Inflammatory macrophage treated with lipopolysaccharide for 4 hours (primary cell): ENCODE measurements at places on chromosomes 11 and 22.
A peak's percentile ranks its signal among the peaks of the same experiment; 100 is the strongest.

- peak; percentile 41 for DNase-seq
Observed at GRCh38 chr11:118401880-118402590, 629 bp downstream of the ATP5MG start.

- DNase-seq, result peak; percentile 70
Observed at GRCh38 chr11:102762361-102762767, 18.1 kb downstream of the MMP10 start.

DNA sequence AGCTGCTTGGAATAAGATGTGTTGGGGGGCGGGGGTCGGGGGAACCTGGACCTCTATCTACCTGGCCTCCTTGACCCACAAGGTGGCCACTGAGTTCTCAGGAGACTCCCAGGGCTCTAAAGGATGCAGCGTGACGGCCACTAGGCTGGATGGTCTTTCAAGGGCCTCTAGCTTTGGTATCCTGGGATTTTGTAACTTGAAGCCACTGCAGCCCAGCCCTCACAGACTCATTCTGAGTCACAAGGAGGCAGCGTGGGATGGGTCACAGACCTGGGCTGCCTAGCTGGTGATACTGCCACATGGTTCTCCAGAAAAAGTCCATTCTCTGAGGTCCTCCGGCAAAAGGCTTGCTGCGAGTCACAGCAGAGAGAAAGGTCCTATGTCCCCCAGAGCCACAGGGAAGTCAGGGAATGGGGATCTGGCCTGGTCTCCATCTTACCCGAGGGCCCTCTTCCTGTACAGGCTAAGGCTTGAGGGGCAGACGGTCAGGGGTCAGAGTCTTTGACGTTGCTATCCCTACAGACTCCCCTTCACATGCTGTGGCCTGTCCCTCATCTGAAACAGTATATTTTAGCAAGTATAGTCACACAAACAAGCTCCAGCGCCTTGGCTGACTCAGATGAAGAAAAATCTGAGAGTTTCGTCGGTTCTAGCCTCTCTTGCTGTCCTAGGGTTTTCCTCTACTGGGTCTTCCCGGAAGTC lies 52.4 kb downstream of the KCNC1 start:
- DNase-seq, result no peak

GRCh38 chr11:46896719-46897406 lies 21.5 kb downstream of the LRP4 start:
- peak; percentile 71 for DNase-seq

DNA sequence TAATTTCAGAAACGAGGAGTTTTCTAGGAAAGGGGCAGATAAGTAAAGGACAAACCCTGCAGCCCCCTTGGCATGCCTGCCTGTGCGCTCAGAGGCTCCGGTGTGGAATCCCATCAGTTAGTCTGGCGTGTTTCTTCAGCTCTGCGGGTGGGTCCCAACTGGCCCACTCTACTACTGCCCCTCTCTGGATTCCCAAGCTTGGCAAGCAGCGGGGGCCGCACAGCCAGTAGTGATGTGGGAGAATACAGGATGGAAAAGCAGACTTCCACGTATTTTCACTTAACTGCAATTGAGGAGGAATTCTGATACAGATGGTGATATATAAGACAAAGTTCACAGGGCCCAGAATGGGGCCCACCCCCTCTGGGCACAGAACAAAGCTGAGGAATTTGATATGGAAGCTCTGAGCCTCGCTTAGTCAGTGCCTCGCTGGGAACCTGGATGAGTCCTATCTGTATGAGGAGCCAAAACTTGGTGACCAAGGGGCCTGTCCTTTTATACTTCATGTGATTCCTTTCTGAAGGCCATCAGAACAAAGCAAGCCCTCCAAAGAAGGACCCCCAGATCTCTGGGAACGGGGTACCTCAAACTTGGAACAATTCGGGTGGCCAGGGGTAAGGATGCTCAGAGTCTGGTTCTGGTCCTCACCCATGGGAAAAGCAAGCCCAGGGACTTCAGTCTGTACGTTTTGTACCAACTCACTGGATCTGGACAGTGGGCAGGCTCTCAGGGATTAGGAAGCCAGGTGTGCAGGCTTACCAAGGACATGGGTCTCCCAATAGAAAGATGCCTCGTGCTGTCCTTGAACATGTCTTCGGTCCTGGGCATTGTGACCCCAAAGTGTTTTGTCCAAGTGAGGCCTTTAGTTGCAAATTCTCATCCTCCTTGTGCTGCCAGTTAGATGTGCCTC lies 26.0 kb downstream of the RELT start:
- DNase-seq, result no peak

- no peak for DNase-seq
Observed at GRCh38 chr11:4619514-4619913, 11.5 kb upstream of the TRIM68 start.

GRCh38 chr11:68374531-68374930 lies 62.1 kb downstream of the LRP5 start:
- DNase-seq, result peak; percentile 9

DNA sequence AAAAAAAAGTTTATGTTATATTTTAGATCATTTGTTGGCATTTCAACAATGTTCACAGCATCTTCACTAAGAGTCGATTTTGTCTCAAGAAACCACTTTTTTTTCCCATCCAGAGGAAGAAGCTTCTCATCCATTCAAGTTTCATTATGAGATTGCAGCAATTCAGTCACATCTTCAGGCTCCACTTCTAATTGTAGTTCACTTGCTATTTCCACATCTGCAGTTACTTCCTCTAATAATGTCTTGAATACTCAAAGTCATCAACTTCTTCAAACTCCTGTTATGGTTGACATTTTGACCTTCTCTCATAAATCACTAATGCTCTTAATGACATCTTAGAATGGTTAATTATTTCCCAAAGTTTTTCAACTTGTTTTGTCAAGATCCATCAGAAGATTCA lies 61.3 kb upstream of the CHORDC1 start:
- DNase-seq, result peak; percentile 64

GRCh38 chr11:113896156-113896879 lies 8.3 kb upstream of the HTR3B start:
- DNase-seq, result peak; percentile 16

DNA sequence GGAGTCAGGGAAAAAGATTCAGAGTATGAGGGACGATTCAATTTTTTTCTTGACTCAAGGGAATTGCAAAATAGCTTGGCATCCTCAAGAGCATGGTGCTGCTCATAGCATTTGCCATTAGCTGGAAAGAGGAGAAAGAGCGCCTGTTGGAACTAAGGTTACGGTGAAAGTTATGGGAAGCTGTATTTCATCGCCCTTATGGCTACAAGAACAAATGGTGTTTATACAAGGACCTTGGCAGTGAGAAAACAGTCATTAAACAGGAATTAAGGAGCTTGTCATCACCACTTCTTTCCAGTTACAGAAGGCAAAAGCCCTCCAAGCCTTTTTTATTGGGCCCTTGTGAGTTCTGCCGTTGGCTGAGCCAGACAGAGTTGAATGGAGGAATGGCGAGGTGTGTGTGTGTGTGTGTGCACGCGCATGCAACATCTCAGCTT lies 74.2 kb downstream of the ALX4 start:
- DNase-seq, result no peak

DNA sequence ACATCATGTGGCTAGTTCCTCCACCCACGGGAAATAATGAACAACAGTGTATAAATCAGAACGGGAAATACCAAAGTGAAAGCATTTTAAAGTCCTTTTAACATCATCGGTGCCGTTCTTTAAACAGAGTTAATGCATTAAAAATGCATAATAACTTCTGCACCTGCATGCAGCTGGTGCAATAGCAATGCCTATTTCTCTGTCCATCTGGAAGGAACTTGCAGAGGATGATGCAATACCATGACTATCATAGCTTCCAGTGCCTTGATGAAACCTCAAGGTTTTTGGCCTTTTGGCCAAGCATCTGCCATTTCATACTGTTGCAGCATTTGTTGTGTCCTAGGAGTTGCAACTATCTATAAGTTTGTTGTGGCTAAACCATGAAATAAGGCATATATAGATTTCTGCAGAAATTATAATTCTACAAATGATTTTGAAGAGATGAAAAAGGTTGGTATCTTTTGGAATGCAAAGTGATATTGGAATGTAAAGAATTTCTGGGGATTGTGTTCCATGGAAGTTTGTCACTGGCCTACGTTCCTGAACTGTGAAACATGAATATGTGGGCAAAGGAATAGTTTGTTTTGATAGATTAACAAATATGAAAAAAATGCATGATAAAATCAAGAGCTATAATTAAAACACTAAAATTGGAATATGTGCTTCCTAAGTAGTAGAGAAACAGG lies 9.8 kb upstream of the EIF3F start:
- peak; percentile 1 for DNase-seq

GRCh38 chr11:68594123-68594522 lies 90.2 kb upstream of the GAL start:
- no peak for DNase-seq

- DNase-seq, result no peak
Observed at GRCh38 chr11:34288492-34288891, 69.3 kb downstream of the ABTB2 start.

DNA sequence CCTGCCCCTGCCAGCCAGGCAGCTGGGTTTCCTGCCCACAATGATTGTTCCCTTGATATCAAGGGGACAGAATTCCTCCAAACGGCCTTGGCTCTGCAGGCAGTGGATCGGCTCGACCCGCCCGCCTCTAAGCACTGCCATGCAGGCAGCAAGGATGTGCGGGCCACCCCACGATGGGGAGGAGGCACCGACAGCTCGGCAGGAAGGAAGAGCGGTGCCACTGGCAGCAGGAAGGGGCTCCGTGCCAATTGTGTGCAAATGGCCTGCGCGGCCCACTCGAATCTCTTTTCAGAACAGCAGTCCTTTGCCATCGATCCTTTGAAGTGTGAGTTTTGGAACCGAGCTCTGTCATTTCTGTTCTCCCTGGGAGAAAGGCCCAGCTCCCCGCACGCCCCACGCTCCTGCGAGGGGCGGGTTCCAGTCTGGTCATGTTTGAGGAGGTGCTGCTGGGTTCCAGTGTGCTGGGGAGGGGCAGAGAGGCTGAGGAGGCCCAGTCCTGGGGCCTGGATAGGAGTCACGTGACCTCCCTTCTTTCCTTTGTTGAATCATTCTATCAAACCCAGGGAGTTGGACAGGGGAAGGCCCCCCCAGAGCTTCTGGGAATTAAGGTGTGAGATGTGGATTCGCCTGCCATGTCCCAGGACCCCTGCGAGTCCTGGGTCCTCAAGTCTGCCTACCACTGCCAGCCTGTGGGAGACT lies 406.0 kb downstream of the CTTN start:
- no peak for DNase-seq

DNA sequence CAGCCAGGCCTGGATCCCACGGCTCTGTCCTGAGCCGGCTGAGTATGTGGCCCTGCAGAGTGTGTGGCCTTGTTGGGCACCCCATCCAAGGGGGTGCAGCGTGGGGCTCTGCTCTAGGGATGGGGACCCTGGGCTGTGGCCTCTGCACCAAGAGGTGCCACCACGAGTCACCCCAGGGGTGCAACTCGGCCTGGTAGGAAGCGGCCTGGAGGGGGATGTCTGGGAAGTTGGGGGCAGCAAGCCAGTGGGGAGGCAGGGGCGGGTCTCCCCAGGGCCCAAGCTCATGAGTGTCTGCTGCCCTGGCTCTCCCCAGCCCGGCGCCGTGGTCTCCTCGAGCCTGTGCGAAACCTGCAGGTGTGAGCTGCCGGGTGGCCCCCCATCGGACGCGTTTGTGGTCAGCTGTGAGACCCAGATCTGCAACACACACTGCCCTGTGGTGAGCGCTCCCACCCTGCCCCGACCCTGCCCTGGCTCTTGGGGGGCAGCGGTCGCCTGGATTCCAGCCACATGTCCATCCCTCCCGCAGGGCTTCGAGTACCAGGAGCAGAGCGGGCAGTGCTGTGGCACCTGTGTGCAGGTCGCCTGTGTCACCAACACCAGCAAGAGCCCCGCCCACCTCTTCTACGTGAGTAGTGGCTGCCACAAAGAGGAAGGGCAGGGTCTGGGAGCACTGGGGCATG lies 24.2 kb upstream of the MUC5B start:
- no peak for DNase-seq

DNA sequence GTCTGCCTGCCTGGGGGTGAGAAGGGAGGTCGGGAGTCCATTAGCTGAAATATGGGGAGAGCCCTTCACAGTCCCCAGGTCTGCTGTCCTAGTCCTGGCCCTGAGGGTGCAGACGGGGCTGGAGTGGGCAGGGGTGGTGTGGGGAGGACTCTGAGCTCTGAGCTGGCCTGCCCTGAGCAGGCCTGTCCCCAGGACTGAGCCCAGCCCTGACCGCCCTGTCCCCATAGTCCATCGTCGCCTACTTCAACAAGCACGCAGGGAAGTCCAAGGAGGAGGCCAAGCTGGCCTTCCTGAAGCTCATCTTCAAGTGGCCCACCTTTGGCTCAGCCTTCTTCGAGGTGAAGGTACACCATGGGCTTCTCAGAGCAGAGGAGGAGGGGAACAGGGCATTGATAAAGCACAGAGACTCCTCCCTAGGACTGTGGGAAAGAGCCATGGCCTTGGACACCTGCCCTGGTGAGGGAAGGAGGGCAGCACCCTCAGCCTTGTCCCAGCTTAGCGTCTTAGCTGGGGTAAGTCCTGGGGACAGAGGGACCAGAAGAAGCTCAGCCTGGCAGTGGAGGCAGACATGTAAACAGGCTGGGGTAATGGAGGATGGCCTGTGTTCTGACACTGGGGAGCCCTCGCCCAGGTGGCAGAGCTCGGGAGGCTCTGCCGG lies 83.7 kb downstream of the MYO7A start:
- no peak for DNase-seq

GRCh38 chr11:72263361-72263760 lies 19.4 kb upstream of the PHOX2A start:
- DNase-seq, result peak; percentile 73

DNA sequence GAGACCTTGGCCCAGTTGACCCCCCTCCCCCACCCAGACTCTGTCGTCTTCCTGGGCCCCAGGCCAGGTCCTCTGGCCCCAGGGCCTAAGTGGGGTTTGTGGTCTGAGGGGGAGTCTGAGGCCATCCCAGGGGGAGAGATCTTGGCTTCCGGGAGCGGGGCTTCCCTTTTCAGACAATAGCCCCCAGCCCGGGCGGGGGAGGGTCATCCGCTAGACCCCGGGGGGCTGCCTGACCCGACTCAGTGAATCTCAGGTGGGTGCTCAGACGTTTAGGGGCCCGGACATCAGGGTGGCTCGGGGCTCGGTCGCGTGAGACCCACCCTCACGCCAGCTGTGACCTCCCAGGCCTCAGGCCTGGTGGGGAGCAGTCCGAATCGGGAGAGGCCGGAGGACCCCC lies 609 bp downstream of the MAPK11 start:
- no peak for DNase-seq

GRCh38 chr22:41928593-41929417 lies 2.2 kb upstream of the TNFRSF13C start:
- no peak for DNase-seq

- no peak for DNase-seq
Observed at GRCh38 chr11:47448566-47449427, at the start of gene RAPSN. Gene RAPSN, minus strand, starts transcription at chr11:47449136. Its CDS starts 172 bp downstream, at chr11:47448964.

DNA sequence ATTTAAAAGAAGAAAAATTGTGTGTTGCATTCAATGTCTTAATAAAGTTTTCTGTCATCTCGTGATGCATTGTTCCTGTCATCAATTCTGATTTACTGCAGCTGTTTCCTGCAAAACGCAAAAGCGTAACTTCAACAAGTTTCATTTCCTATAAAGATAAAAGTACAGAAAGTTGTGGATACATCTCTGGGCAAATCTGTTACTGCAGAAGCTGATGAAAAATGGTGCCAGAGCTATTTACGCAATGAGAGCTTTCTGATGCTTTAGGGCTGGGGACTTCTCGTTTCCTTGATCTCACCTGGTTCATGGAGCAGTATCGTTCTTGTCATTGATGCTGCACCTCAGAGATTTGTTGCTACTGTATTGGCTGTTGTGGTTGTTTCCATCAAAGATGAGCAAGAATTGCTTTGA lies 15.5 kb upstream of the MS4A12 start:
- peak; percentile 59 for DNase-seq

GRCh38 chr11:47980907-47981621 lies 705 bp downstream of the PTPRJ start:
- peak; percentile 55 for DNase-seq
